ENCODE measurements at places on chromosomes 7 and 10. TPM values are rescaled to one million over a fixed set of nuclear protein-coding genes. Genes with fewer than 3 reads are reported as not detected.

CHAT gene
- total RNA-seq = not detected

ENTPD1 gene
- total RNA-seq = 0.58 TPM

SPDYE1 gene
- total RNA-seq = not detected

GJC3 gene
- total RNA-seq = 0.19 TPM

DPY19L1 gene
- 61.9 TPM for total RNA-seq

CYP3A7 gene
- total RNA-seq = not detected

GATA3 gene
- total RNA-seq = 0.28 TPM

OR2A12 gene
- not detected for total RNA-seq

CCL24 gene
- total RNA-seq = not detected

JAKMIP3 gene
- total RNA-seq = under 0.01 TPM

CCDC172 gene
- total RNA-seq = not detected

LMOD2 gene
- total RNA-seq = not detected

TET1 gene
- total RNA-seq = 4.2 TPM

ZNF12 gene
- 26.8 TPM for total RNA-seq

PRPS1L1 gene
- not detected for total RNA-seq

ANKRD22 gene
- total RNA-seq = not detected

EGFR gene
- total RNA-seq = 47.2 TPM

TMEM139 gene
- total RNA-seq = not detected

ODAD2 gene
- total RNA-seq = not detected

ZNF518A gene
- total RNA-seq = 9.6 TPM

ARMC3 gene
- total RNA-seq = not detected

AKR1C8 gene
- not detected for total RNA-seq

OR2A7 gene
- total RNA-seq = not detected

DENND2A gene
- 0.96 TPM for total RNA-seq

CLDN15 gene
- total RNA-seq = 4.2 TPM

ANXA8L1 gene
- not detected for total RNA-seq

ERVW-1 gene
- not detected for total RNA-seq

MYOF gene
- 231 TPM for total RNA-seq

HMX3 gene
- total RNA-seq = not detected

CCDC7 gene
- total RNA-seq = 15.1 TPM

PCDH15 gene
- total RNA-seq = not detected

MARVELD1 gene
- total RNA-seq = 15.5 TPM

ZNF273 gene
- 3.1 TPM for total RNA-seq

TRIL gene
- 0.56 TPM for total RNA-seq

PDCD4 gene
- 47.1 TPM for total RNA-seq

PTPRN2 gene
- 1.7 TPM for total RNA-seq

TRIM73 gene
- 0.19 TPM for total RNA-seq

INMT gene
- 6.9 TPM for total RNA-seq

DYDC2 gene
- not detected for total RNA-seq

CCDC6 gene
- total RNA-seq = 25.4 TPM

EPHA1 gene
- 0.58 TPM for total RNA-seq

ZNF3 gene
- total RNA-seq = 17.4 TPM

NAT16 gene
- total RNA-seq = not detected

RRP12 gene
- total RNA-seq = 14.7 TPM

CYP2C19 gene
- total RNA-seq = not detected

ZNF117 gene
- total RNA-seq = 14.4 TPM

CPN1 gene
- total RNA-seq = not detected

SFTPD gene
- not detected for total RNA-seq

OR2A5 gene
- total RNA-seq = not detected

PNLIPRP1 gene
- total RNA-seq = not detected

SPDYE8 gene
- total RNA-seq = not detected

NME8 gene
- not detected for total RNA-seq

UFSP1 gene
- total RNA-seq = 6.8 TPM

PLAC9 gene
- 12.8 TPM for total RNA-seq

CADPS2 gene
- total RNA-seq = 14.4 TPM

TMEM196 gene
- not detected for total RNA-seq

GNAT3 gene
- total RNA-seq = 0.28 TPM

SH2B2 gene
- total RNA-seq = 1.2 TPM

OR2F2 gene
- total RNA-seq = not detected
